ENCODE measurements at places on chromosomes 11 and 22. TPM values are rescaled to one million over a fixed set of nuclear protein-coding genes. Genes with fewer than 3 reads are reported as not detected.
A peak's percentile ranks its signal among the peaks of the same experiment; 100 is the strongest.

- no peaks in the 10 kb centered on the region for H3K27me3 ChIP-seq
- no peaks in the 10 kb centered on the region for H3K4me1 ChIP-seq
Observed at GRCh38 chr11:39932966-39933365, 1526.5 kb downstream of the LRRC4C start.

GRCh38 chr11:14645015-14645912, 1.7 kb downstream of the PDE3B start:
- peak overlapping the region; percentile 91 for H3K4me3 ChIP-seq
- H3K27me3 ChIP-seq: no peaks in the 10 kb centered on the region
- DNase-seq: no peak
- peak overlapping the region; percentile 84 for H3K27ac ChIP-seq

GRCh38 chr11:106047631-106048030, 25.6 kb upstream of the MSANTD4 start:
- H3K4me3 ChIP-seq: no peak overlapping the region
- no peaks in the 10 kb centered on the region for H3K27me3 ChIP-seq
- H3K27ac ChIP-seq: no peak overlapping the region
- H3K36me3 ChIP-seq: no peaks in the 10 kb centered on the region
- no peaks in the 10 kb centered on the region for H3K4me1 ChIP-seq
- no peak for DNase-seq

GRCh38 chr11:95789506-95790122, at the start of gene FAM76B:
Gene FAM76B (minus strand): TSS chr11:95789782. CDS start chr11:95789478, 304 bp downstream.
- H3K36me3 ChIP-seq: peaks cover 21% of the 10 kb centered on the region
- peak within 1 kb of the TSS; percentile 98 for H3K27ac ChIP-seq
- DNase-seq: peak; percentile 88
- H3K4me1 ChIP-seq: peaks cover 5% of the 10 kb centered on the region
- H3K27me3 ChIP-seq: no peaks in the 10 kb centered on the region

- no peak for DNase-seq
- peaks cover 57% of the 10 kb centered on the region for H3K36me3 ChIP-seq
- H3K4me3 ChIP-seq: no peak overlapping the region
- no peaks in the 10 kb centered on the region for H3K4me1 ChIP-seq
Observed at GRCh38 chr22:46691571-46691970, 46.5 kb downstream of the CERK start.

DNA sequence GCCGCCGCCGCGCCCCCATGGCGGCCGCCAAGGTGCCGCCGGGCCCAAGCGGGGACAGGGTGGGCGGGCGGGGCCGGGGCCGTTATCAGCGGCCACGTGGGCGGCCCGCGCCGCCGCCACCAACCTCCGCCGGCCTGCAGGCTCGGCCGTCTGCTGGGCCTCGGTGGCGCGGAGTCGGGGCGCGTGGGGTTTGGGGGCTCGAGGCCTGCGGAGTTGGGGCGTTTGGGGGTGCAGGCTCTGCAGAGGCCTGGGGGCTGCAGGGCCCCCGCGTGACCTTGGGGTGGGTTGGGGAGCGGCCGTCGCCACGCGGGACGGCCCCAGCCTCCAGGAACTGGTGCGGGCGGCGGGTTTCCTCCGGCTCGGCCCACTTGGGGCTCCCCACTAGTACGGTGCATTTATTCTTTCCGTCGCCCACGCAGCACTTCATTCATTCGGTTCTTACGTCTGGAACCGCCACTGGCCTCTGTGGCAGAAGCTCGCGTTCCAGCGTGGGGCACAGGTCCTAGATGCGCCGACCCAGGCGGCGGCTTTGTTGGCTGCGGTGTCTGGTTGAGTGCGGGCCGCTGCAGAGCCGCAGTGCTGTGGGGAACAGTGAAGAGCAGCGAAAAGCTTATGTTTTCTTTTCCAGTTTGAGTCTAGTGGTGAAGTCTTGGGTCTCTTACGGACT, 740 bp upstream of the TRMT2A start:
- no peak for DNase-seq
- peak overlapping the region; percentile 97 for H3K4me3 ChIP-seq
- peak overlapping the region; percentile 52 for H3K27ac ChIP-seq
- peaks cover 30% of the 10 kb centered on the region for H3K4me1 ChIP-seq
- H3K27me3 ChIP-seq: no peaks in the 10 kb centered on the region
- peaks cover 17% of the 10 kb centered on the region for H3K36me3 ChIP-seq

GRCh38 chr11:128905345-128906184, 14.4 kb downstream of the KCNJ5 start:
- H3K4me1 ChIP-seq: peaks cover 6% of the 10 kb centered on the region
- DNase-seq: no peak
- H3K27me3 ChIP-seq: no peaks in the 10 kb centered on the region
- no peaks in the 10 kb centered on the region for H3K36me3 ChIP-seq
- peak overlapping the region; percentile 47 for H3K27ac ChIP-seq

DNA sequence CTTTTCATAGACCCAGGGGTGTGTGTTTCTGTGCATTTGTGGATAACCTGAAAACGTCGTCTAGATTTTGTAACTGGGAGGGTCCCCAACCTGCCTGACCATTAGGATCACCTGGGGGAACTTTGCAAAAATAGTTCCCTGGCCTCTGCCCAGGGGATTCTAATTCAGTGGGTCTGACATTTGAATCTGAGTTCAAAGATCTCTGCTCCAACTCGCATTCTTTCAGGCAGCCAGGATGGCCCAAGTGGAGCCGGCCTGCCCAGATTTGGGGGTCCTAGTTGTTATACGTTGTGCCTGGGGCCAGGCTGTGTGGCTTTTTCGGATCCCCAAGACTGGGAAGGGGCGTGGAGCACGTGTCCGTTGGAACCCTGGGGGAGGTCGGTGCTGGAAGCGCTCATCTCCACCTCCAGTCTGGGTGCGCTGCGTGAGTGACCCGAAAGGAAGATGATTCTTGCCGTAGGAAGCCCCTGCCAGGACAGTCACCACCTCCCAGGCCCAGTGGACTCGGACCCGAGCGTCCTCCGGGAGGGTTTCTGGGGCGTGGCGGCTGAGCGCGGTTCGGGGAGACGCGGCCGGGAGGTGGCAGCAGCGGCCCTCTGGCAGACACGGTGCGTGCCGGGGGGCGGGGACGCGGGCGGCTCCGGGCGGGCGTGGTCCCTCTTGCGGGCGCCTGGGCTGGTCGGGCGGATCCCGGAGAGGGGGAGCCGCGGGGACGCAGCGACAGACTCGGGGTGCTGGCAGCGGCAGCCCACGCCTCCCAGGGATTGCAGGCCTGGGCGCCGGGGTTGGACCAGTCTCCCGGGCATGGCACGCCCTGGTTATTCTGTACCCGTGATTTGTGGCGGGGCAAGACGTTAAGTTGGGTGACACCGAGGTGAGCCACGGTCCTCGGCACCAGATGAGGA, 29.2 kb upstream of the PLET1 start:
- peak overlapping the region; percentile 84 for H3K4me3 ChIP-seq
- H3K27ac ChIP-seq: peak overlapping the region; percentile 91
- H3K4me1 ChIP-seq: peaks cover 16% of the 10 kb centered on the region
- H3K36me3 ChIP-seq: no peaks in the 10 kb centered on the region
- peak; percentile 27 for DNase-seq

DNA sequence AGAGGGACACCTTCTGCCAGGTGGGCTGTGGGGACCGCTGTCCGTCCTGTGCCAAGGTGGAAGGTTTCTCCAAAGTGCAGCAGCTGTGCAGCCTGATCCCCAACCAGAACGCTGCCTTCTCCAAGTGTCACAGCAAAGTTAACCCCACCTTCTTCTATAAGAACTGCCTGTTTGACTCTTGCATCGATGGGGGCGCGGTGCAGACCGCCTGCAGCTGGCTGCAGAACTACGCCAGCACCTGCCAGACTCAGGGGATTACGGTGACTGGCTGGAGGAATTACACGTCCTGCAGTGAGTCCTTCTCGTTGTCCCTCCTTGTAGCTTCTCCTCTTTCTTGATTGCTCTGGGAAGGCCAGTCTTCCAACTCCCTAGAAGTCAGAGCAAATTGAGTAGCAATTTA, 44.8 kb downstream of the TECTA start:
- no peak overlapping the region for H3K27ac ChIP-seq
- DNase-seq: no peak
- H3K4me1 ChIP-seq: no peaks in the 10 kb centered on the region
- no peaks in the 10 kb centered on the region for H3K36me3 ChIP-seq
- no peak overlapping the region for H3K4me3 ChIP-seq
- H3K27me3 ChIP-seq: no peaks in the 10 kb centered on the region

DNA sequence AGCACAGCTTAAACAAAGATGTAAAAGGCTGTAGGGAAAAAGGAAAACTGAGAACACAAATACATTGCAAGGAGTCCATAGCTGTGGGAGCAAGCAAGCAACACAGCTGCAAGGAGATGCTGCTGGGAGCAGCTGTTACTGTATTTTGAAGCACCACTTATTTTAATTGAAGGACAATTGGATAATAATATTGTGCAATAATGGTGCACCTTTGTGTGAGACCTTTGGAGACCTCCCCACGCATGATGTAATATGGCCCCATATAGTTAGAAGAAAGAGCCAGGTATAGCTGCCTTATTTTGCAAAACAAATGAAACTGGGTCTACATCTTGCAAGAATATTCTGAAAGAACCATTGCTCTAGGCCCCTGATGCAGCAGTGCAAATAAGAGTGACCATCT, 191.1 kb upstream of the KIRREL3 start:
- no peak for DNase-seq
- H3K4me3 ChIP-seq: no peak overlapping the region
- H3K4me1 ChIP-seq: no peaks in the 10 kb centered on the region
- no peaks in the 10 kb centered on the region for H3K27me3 ChIP-seq

GRCh38 chr11:110272919-110273318, 23.5 kb downstream of the RDX start:
- no peaks in the 10 kb centered on the region for H3K27me3 ChIP-seq
- H3K4me1 ChIP-seq: no peaks in the 10 kb centered on the region
- H3K27ac ChIP-seq: no peak overlapping the region

DNA sequence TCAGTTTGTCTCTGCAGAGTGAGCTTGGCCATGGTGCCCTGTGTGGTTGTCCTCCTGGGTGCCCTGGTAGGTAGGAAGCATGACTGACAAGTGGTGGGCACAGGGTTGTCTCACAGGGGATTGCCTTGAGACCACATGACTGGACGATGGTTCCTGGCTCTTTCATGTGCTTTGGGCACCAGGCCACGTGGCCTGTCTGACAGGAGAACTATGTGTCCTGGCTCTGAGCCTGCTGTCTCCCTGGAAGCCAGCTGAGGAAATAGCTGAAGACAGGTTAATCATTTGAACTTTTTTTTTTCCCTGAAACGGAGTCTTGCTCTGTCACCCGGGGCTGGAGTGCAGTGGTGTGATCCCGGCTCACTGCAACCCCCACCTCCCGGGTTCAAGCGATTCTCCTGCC, 93.2 kb downstream of the LDLRAD3 start:
- no peaks in the 10 kb centered on the region for H3K36me3 ChIP-seq
- no peak overlapping the region for H3K27ac ChIP-seq
- DNase-seq: no peak
- H3K4me3 ChIP-seq: no peak overlapping the region
- H3K4me1 ChIP-seq: peaks cover 8% of the 10 kb centered on the region

GRCh38 chr11:95922099-95922498, 1.8 kb downstream of the MTMR2 start:
- DNase-seq: no peak
- no peaks in the 10 kb centered on the region for H3K27me3 ChIP-seq
- peaks cover 66% of the 10 kb centered on the region for H3K4me1 ChIP-seq
- peak overlapping the region; percentile 97 for H3K27ac ChIP-seq
- no peaks in the 10 kb centered on the region for H3K36me3 ChIP-seq
- H3K4me3 ChIP-seq: peak overlapping the region; percentile 81

DNA sequence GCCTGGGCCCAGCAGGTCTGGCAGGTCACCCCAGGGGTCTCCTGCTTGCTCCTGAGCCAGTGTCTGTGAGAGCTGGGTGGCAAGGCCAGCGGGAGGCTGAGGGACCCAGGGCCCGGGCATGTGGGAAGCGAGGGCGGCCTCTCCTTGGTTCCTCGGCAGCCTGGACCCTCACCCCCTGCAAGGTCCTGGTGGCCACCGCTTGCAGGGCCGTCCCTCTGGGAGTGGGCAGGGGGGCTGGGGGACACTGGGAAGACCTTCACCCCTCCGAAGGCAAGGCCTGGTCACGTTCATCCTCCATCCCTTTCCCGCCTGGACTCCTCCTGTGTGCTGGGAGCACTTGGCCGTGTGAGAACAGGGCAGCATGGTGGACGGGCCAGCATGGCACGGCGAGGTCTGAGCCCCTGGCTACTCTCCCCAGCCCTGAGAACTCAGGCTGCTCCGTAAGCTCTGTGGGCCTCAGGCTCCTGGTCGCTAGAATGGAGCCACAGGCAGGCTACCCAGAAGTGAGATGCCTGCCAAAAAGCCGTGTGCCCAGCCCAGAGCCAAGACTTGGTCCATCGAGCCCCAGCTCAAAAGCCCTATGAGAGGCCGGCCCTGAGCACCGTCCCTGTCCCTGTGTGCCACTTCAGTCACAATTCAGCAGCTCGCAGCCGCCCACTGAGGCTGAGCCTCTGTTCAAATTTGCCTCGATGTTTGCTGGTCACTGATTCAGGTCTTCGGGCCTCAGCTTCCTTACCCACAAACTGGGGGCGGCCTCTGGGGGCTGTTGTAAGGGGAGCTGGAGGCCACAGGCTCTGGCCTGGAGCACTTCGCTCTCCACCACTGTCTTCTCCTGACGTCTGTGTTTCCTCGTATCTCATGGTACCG, 45.0 kb downstream of the IGLL1 start:
- no peak for DNase-seq
- H3K4me1 ChIP-seq: no peaks in the 10 kb centered on the region

- no peaks in the 10 kb centered on the region for H3K4me1 ChIP-seq
- DNase-seq: no peak
- no peak overlapping the region for H3K27ac ChIP-seq
- no peaks in the 10 kb centered on the region for H3K36me3 ChIP-seq
- H3K27me3 ChIP-seq: no peaks in the 10 kb centered on the region
Observed at GRCh38 chr11:37571246-37571645, 973.2 kb upstream of the RAG2 start.

Gene IFITM2
- total RNA-seq: 275 TPM

Gene OR51B4
- not detected for total RNA-seq

Gene CTSF
- 195 TPM for total RNA-seq

Gene FADS1
- total RNA-seq: 52.9 TPM
